T1000 (cell line): ENCODE measurements at places on chromosomes 5 and 9.

- DNase-seq = no peak
These were observed 64.2 kb downstream of the KLF4 start for GRCh38 chr9:107425101-107426025.

- no peak for DNase-seq
These were observed 62.4 kb upstream of the UBAC1 start for GRCh38 chr9:136023410-136024225.

DNA sequence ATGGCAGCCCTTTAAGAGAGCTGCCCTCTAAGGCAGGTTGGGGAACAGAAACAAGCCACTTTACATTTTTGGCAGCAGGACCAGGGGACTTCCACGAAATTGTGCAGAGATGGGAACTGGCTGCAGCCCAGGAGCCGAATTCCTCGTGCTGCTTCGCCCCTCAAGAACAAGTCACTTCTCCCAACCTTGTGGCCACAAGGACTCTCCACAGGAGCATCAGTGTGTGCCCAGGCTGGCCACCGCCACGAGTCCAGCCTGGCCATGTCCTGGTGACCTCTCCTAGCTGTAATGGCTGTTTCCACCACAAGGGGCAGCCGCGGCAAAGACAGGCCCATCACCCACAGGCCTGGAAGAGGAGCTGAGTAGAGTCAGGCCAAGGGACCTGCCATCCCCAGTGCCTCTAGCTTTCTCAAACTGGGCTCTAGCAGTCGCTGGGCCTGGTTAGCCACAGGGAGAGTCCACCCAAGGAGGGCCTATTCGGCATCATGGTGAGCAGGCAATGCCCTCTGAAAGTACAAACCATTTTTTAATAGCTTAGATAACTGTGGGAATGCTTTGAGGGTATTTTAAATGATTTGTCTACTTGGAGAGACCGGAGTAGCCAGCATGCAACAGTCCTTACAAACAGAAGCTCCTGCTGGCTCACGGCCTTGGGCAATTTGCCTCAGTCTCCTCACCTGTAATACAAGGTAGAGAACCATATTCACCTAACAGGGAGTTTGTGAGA, 129.0 kb downstream of the COL23A1 start:
- no peak for DNase-seq

DNA sequence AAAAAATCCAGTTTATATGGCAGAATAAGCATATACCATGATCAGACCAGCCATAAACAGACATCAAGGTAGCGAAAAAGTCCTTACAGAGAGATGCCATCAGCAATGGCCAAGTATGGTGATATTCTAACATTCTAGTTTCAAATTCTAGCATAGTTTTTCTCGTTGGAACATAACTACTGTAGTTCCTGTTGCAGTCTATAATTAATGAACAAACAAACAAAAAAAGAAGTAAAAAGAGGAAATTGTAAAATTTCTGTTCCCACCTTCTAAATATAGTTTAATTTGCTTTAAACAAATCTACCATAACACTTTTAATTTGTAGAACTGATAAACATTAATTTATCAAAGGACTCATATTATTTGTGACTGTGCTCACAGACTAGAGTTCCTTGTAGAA, 9.9 kb upstream of the CD180 start:
- no peak for DNase-seq

DNA sequence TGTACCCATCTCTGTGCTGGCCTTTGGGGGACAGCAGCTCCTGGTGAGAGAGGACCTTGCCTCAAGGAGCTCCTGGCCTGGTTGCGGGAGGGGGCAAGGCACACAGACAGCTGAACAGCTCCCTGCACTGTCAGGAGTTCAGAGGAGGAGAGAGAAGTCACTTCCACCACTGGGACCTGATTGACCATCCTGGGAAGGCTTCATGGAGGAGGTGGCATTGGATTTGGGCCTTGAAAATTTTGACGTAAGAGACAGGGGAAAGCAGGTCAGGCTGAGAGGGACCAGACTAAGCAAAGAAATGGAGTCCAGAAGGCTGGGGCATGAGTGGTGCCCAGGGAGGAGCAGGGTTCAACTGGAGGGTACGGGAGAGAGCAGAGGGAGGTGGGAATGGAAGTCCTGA, 20.3 kb upstream of the DAB2IP start:
- DNase-seq = no peak

- DNase-seq = no peak
These were observed 23.7 kb downstream of the SLC6A7 start for GRCh38 chr5:150213530-150213929.

GRCh38 chr5:172670005-172670402, 28.9 kb downstream of the NEURL1B start:
- no peak for DNase-seq

DNA sequence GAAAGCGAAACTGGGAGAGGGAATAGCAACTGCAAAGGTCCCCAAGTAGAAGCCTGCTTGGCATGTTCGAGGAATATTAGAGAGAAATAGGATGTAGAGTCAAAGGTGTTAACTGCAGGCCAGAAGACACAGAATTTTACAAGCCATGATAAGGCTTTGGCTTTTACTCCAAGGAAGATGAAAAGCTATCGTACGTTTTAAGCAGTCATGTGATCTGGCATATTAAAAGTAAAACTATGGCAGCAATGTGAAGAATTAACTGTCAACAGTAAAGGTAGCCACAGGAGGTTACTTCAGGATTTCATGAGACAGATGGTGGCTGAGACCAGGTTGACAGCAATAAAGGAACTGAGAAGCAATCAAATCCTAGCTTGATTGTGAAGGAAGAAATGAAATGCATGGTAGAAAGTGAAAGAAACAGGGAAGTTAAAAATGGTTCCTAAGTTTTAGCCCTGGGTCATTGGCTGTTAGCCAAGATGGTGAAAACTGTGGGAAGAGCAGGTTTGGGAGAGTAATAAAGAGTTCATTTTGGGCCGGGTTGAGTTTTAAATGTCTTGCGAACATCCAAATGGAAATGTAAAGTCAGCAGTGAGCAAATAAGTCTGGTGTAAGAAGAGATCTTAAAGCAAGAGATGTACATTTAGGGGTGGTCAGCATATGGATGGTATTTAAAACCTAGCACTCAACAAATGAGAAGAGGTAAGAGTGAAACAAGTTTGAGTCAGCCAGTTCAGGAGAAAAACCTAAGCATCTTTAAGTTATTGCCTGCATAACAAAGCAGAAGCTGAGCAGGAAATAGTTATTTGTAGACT, 20.3 kb upstream of the TTC33 start:
- no peak for DNase-seq

DNA sequence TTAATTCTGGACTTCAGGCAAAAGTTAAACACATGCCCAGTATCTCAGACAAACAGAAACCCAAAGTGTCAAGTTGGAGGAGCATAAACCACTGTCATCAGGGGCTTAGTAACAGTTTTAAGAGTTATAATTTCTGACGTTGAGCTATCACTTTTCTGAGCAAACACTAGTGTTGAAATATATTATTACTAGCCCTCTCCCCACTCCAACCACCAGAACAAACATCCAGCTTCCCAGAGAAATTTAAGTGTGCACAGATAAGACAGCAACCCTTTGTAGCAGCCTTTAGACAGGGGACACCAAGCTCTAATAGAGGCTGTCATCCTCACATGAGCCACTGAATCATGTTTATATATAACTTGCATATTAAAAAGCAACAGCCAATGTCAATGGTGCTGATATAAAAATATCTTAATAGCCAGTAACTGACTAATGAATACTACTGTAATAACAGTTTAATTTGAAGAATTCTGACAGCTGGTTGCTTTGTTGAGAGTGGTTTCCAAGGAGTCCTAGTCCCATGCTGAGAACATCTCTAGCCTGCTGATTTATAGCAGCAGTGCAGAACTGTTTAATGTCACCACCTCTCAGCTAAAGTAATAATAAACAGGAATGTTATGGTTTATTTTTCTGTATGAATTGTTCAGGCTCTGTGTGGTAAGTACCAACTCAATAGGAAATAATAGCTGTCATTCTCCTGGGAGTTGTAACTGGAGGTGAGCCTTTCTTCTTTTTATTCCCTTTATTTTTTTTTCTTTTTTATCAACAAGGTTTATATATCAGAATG, 528.7 kb upstream of the ZNF608 start:
- no peak for DNase-seq

GRCh38 chr5:124639095-124639665, 107.3 kb downstream of the ZNF608 start:
- no peak for DNase-seq
